ENCODE measurements at places on chromosomes 2 and 18.

GRCh38 chr2:105135436-105135835, 97.6 kb downstream of the MRPS9 start:
- DNase-seq, result no peak

DNA sequence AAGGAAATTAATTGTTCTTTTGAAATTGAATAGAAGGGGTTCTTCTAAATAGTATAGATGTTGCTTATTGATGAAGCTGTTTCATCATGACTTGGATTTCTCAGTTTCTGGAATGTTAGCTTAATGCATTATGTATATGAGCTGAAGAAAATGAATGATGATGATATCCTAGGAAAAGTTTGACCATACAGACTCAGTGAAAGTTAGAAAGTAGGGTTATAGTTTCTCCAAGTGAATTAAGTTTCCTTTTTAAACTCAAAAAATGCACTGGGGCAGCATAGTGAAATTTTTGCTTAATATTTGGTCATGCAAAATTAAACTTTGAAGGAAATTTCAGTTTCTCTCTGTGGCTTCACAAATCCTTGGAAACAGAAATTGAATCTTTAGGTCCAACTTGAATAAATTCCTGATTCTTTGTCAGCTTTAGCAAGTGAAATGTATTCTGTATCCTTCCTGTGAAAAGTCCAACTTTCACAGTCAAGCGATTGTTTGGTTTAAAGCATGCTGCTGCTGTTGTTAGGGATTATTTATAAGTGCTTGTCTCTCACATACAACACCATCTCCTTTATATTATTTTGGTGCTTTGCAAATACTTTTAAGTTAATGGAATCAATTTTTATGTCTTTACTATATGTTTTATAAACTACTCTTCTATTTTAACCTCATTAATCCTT, 78.2 kb downstream of the PIK3C3 start:
- DNase-seq, result no peak

DNA sequence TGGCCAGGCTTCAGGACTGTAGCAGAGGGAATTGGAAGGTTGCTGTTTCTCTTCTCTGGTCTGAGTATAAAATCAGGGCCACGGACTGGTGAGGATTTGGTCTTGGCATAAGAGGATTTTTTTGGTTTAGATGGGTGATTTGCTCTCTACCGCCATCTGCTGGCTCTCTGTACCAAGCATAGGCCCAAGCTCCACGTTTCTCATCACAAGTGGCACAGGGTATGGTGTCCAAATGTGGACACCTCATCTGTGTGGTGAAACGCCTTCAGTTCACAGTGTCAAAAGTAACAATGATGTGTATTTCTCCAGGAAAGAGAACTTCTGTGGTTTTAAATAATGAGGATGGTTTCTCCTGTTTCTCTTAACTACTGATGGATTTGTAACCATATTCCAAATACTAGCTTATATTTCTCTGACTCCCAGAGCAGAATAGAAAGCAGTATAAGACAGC, 115.1 kb downstream of the EML6 start:
- DNase-seq, result no peak

GRCh38 chr2:29487967-29488555, 372.8 kb downstream of the CLIP4 start:
- no peak for DNase-seq

DNA sequence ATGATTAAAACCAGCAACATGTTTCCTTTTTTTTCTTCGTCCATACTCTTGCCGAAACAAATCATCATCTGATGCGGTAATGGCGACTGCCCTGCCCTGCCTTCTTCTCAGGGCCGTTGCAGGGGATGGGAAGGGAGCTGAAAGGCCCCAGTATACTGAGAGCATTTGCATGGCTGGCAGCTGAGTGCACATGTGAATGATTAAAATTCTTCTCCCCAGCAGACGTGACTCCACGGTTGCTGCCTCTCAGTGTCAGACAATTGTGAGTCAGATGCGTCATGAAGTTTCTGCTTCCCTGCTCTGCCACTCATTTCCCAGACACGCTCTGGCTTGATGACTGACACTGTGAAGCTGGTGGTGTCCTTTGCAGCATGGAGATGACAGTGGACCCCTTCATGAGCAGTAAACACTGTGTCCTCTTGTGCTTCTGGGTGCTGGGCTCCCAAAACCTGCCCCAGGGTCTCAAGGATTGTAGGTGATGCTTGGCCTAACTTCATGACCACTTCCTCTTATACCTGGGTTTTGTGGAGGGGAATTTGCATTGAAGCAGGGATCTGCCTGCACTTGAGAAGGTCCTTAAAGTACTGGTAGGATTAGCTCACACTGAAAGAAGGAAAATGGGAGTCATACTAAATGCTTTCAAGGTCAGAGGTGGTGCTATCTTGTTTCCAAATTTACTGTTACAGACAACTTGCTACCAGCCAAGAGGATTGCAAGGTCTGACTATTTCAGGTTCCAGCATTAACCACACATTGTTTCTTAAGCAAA, 222.5 kb upstream of the COPS8 start:
- DNase-seq, result no peak

DNA sequence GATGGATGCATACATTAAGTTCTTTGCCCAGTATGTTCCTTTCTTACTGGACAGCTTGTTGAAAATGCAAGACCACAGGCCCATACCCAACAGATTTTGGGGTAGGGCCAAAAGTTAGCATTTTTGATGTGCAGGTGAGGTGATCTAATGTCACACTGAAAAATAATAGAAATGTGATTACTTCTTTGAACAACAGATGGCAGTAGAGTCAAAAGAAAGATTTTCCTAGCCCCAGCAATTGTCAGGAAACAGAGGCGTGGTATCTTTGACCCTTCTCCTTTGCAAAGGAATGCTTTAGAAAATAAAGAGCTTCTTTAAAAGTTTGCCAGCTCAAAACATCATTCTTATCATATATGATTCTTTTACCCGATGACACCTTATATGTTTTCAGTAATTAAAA, 343.6 kb upstream of the SYT4 start:
- DNase-seq, result no peak

DNA sequence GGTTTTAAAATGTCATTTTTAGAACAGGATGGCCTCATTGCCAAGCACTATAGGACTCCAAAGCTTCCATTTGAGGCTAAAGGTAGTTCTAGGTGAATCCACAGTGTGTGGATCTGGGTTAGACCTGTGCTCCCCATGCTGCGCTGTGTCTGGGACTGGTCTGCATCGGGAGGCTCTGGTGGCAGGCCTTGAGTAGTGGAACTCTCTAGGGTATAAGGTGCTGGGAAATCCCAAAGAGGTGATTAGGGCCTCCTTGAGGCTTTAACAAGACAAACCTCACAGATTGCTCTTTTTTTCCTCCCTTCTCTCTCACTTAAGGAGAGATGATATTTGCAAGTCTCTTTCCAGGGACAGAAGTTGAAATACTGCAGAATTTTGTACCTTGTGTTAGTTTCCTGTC, 9.3 kb downstream of the SEC11C start:
- DNase-seq, result no peak

DNA sequence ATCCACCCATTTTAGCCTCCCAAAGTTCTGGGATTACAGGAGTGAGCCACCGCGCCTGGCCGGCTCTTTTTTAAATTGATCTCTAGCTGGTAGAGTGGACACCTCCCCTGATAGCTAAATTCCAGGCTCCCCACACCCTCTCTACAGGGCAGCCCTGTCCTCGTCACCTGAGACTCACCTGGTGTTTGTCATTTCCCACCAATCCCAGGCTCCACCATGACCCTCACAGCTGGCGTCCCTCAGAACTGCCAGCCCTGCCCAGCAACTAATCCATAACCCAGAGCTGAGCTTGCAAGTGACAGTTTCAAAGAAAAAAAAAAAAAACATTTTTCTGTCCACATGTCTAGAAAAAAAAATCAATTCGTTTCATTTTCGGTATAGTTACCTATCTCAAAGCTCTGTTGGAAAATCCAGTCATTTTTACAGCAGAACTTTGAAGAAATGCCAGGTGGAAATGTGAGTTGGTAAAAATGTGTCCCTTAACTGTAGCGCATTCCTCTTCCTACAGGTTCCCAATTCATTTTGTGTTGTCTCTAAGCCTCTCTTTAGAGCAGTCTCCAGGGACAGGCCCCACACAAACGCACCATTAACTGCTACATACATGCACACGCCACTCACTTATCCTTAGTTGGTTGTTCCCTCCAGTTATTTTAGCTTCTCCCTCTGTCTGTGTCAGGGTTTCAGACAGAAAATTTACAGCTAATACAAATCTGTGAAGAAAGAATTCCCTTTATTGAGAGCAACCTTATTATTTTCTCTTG, 294.7 kb downstream of the FBXO15 start:
- no peak for DNase-seq

GRCh38 chr2:40292291-40292690, 159.6 kb downstream of the SLC8A1 start:
- no peak for DNase-seq

- DNase-seq, result no peak
Observed at GRCh38 chr18:58091099-58091611, 47.1 kb downstream of the NEDD4L start.

DNA sequence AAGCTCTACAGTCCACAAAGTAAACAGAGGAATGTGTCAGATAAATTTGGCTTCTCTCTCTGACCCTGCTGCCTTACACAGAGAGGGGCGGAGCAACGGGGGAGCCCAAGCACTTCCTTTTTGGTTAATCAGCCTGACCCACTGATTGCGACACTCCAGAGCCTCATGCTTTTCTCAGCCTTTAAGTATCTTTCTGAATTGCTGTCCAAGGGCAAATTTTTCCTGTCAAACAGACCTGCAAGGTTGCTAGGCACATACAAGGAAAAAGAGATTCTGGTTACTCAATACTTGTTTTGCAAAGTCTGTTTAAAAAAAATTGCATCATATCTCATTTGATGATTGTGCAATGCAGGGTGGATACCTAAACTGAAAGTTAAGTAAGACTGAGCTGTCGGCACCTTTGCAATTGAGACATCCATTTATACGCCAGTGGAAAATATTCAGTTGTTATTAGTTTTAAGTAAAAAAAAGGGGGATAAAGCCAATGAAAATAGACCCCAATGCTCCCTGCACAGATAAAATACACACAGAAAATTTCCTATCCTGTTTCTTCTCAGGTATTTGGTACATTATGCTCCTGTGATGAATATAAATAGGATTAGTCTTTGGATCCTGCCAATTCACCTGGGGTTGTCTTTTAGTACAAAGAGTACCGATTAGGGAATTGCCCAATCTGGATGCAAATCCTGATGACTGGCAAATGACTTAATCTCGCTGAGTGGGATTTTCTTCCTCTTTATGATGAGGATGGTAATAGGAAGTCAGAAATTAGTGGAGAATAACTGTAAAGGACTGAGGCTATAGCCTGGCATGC, 260.2 kb upstream of the TRIB2 start:
- DNase-seq, result peak; percentile 93

- no peak for DNase-seq
Observed at GRCh38 chr2:9650119-9650821, 19.5 kb upstream of the YWHAQ start.

- DNase-seq, result no peak
Observed at GRCh38 chr2:126115975-126116374, 540.0 kb upstream of the GYPC start.

- no peak for DNase-seq
Observed at GRCh38 chr2:131827481-131828163, 299.9 kb downstream of the CCDC74A start.

DNA sequence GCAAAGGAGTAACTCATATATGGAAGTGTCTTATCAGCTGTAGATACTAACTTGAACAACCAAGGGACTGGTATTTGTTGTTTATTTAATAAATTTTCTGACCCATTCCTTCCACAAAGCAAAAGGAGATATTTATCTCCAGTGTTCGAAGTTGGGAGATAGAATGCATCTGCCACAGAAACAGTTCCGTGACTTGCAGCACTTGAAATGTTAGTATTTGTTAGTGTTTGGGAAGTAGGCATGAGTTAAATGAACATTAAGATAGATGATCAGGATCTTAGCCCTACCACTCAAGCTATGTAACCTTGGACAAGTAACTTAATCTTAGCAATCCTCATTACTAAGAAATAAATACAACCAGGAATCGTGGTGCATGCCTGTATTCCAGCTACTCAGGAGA, 12.1 kb upstream of the SULT1C4 start:
- no peak for DNase-seq

GRCh38 chr2:106288873-106289272, 94.8 kb upstream of the UXS1 start:
- no peak for DNase-seq

- DNase-seq, result no peak
Observed at GRCh38 chr18:68854786-68855391, 57.0 kb downstream of the CCDC102B start.

DNA sequence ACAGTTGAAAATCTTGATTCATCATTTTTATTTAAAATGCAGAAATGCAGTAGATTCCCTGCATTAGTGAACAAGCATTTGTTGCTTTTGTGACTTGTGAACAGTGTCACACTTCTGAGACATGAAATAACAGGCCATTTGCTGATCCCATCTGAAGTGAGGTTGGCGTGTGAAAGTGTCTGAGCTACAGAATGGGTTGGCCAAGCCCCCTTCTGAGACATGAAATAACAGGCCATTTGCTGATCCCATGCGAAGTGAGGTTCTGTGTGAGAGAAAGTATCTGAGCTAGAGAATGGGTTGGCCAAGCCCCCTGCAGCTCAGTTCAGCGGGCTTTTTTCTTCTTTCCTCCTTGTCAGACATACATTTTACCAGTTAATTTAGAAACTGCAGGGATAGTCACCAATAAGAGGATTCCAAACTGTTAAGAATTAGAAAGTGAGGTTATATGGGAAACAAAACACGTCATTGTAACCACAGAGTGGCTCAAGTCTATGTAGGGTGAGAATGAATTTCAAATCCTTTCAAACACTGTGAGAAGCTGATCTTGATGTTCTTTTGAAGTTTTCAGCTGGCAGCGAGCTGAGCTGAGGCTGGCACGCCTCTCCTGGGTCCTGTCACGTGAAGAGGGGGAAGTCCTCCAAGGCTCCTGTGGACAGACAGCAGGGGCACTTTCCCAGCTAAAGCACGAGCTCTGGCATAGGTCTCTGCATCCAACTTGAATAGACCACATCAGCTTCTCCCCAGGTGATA, 339.2 kb upstream of the SALL3 start:
- no peak for DNase-seq

DNA sequence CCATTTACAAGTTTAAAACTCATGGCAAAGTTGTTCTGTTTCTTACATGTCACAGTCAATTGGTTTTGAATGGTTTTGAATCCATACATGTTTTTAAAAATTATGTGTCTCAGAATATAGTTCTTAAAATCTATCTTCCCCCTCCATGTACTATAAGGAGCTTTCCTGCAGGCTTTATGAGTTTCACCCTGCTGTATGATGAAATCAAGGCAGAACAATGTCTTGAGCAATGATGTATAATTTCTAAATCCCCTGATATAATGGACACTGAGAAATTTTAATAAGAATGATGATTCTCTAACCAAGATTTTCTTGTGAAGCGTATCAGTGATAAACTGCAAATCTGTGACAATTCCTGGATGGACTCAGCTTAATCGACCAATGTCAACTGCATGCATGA, 10.6 kb upstream of the ZNF516 start:
- no peak for DNase-seq

Measured in spleen (tissue), 13 donors.